ENCODE measurements at places on chromosomes 5 and 9.

- DNase-seq = no peak
Measured at GRCh38 chr9:122318284-122318683, 52.5 kb upstream of the PTGS1 start.

DNA sequence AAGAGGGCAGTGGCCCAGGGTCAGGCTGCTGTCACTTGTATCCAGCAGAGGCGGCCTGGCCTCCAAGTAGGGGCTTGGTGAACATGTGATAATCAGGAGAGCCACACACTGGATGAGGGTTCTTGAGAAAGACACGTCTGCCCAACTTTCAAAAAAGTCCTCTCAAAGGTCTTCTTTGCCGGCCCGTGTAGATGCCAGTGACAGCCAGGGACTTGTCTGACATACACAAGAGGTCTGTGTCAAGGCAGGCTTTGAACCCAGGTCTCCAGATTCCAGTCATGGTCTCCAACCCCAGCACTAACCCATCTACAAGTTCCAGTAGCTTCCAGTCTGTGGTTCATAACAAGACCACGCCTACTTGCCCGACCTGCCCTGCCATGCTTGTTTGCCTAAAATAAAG, 7.9 kb upstream of the AMBP start:
- DNase-seq = no peak

GRCh38 chr9:116218399-116218798, 64.8 kb downstream of the PAPPA start:
- no peak for DNase-seq

DNA sequence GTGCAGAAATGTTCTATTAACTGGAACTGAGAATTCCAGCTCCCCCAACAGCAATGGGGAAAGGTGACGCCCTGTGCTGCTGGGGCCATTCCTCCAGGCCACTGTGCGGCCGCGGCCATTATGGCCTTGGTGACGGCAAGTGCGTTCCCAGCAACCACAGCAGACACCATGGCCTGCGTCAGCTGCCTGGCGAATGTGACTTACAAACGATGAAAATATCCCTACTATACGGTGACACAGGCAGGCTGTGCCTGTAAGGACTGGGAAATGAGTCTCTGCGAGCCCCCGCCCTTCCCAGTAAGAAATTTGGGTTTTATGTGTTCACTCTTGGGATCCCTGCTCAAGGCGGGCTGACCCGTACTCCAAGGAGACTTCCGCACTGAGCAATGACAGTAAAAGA, 20.6 kb downstream of the CLPTM1L start:
- DNase-seq = no peak

DNA sequence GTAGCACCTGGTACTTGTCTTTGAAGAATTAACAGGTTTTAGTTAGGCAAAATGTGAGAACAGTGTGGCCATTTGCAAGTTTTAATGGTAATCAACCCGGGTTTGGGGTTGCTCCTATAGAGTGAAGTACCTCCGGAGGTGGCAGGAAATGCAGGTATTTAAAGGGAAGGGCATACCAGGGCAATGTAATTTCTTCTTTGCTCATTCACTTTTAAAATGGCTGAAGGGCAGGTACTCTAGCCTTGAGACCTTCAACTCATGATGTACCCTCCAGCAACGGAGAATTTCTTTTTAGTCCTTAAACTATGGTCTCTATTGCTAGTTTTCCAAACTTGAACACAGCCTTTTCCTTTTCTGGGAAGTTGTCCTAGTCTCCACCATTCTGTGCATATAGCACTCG, 1.3 kb upstream of the HSPA4 start:
- no peak for DNase-seq

DNA sequence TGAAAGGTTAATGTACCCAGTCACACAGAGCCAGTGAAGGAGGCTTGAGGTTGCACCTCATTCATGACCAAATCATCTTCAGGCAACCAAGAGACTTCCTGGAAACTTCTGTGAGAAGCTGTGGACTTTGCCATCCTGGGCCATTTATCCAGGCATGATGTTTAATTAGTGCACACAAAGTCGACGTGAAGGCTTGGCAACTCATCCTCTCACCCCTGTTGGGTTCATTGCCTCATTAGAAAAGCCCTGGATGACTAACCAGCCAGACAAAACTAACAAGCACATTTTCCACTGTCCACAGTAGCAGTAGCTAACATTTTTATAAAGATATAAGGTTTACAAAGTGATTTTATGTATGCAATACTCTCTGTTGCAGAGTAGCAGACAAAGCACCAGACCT, 65.7 kb upstream of the ZNF462 start:
- no peak for DNase-seq

- DNase-seq = no peak
Measured at GRCh38 chr9:86885232-86885631, 62.1 kb downstream of the GAS1 start.

DNA sequence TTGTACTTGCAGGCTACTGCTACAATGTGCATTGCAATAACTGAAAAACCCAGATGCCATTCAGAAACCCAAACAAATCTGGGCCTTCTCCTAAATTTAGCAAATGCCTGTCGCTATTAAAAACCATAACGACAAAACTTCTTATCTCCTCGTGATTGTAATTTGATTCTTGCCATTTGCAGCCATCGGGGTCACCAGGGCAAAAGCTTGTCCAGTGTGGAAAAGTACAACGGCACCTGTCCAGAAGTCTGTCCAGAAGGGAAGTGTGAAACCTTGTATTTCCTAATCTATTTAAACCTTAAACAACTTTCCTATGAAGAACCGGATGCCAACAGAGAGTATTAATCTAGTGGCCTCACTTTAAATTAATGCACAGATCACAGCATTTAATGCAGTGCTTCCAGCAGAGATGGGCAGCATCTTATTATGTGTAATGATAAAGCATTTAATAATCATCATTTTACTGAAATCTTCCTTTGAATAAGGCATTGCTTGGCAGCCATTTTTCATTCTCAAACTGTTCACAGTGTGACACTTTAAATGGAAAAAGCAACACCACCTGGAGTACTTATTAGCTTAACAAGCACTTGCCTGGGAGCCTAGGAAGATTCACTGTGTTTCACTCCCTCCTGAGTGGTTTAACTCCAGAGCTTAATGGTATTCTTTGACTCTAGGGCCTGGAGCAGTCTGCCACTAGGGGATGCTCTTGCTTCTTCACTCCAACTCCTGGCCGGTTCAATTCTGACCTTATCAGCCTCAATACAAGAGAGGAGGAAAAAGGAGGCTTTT, 4.9 kb upstream of the C7 start:
- DNase-seq = peak; percentile 81

- no peak for DNase-seq
Measured at GRCh38 chr5:50855001-50855400, 188.6 kb downstream of the PARP8 start.

GRCh38 chr9:80467632-80468031, 895.9 kb downstream of the TLE4 start:
- DNase-seq = no peak
